Progenitor cell of endocrine pancreas (in vitro differentiated cells): ENCODE measurements at places on chromosomes 12 and 14. TPM values are rescaled to one million over a fixed set of nuclear protein-coding genes. Genes with fewer than 3 reads are reported as not detected.

GRCh38 chr14:99676657-99677056 is 7.4 kb upstream of the CYP46A1 start:
- no peak for DNase-seq

- no peak for DNase-seq
These were observed 74.7 kb downstream of the BTG1 start for GRCh38 chr12:92070864-92071445.

ACVR1B gene
- 65.1 and 65.7 TPM in 2 replicates for total RNA-seq

DNA sequence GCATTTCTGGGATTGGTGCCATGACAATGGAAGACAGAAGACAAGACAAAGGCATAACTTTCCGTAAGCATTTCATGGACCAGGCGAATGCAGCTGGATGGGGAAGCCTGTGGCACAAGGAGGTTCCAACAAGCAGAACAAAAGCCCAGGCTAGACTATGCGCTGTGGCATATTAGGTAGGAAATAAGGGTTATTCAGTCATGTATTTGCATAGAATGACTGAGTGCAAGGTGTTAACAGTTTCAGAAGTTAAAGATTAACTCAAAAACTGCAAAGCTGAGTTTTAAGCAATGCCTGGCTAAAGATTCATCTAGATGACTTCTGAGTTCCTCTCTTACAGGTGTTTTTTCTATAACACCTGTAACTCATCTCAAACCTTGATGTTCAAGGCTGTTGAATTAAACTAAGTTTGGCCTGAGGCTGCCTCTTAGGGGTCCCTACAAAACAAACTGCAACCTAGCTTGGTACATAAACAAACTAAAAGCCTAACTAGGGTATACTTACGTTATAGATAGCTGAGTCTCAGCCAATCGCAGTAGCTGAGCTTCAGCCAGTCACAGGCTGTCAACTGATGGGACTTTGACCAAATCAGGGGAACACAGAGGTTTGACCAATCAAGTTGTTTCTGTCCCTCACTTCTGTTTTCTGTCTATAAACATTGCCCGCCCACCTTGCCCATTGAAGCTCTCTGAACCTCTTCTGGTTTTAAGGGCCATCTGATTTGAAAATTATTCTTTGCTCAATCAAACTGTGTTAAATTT is 52.2 kb upstream of the PLBD1 start:
- no peak for DNase-seq

GPR68 gene
- 0.31 and 0.87 TPM in 2 replicates for total RNA-seq
